PC-9 (cell line): ENCODE measurements at places on chromosomes 6 and 20. TPM values are rescaled to one million over a fixed set of nuclear protein-coding genes. Genes with fewer than 3 reads are reported as not detected.

Gene BMP2
- total RNA-seq: not detected in 2 replicates

DNA sequence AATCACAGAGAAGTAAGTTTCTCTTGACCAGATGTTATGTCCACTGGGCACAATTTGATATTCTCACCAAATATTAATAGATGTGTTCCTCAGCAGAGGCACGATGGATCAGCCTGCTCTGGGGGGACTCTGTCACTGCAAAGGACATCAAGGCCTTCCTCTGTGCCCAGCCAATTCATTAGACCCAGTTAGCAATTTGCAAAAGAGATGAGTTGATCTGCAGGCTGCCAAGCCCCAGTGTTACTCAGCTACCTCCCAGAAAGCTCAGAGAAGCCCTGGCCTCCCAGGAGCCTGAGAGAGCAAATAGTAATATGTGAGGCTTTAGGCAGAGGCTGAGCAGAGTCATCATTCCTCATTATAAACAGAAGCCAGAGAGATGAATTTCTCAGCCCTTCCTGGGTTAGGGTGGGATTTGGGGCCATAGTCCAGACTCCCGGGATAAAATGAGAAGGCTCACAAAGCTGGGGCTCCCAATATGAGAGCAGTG, 54.2 kb downstream of the ZNF831 start:
- DNase-seq: no peak

Gene CALHM4
- not detected in 2 replicates for total RNA-seq

Gene OTOR
- not detected in 2 replicates for total RNA-seq

Gene ARMC12
- total RNA-seq: 0.35 and 0.57 TPM in 2 replicates

DNA sequence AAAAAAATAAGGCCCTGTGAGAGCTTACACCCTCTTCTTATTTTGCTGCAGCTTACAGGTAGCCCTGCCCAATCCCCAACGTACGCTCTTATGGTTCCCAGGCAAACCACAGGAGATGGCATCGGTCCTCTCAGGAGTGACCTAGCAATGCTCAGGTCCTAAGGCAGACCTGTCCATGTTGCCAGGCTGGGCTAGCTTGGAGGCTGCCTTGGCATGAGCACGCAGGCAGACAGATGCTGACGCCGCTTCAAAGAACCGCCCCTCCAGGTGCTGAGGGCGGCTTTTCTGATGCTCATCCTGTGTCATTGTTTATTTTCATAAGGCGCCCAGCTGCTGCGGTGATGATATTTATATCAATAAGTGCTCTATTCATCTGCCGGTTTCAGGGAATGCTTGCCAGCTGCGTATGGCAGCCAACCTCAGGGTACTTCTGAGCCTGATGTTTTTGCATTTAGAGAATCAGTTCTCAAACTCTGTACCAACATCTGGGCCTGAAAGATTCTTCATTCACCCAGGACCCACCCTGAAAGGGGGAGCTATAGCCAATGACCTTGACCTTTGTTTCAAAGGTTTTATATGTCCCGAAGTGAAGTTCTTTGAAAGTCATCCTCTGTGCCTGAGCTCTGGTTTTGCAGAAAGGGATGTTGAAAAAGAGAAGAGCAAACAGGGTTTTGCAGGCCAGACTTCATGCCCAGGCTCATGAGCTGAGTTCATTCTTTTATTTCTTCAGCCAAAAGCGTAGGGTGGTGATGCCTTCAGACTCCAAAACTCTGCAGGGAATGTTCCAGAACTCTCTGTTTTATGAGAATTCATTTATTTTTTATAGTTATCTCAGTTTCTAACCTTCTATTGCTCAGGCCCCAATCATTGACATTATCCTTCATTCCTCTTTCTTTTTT, 475.6 kb upstream of the CHD6 start:
- DNase-seq: no peak
